ENCODE measurements at places on chromosomes 7 and 10.

- DNase-seq, result no peak
Observed at GRCh38 chr7:27997188-27997707, 183.3 kb downstream of the JAZF1 start.

GRCh38 chr10:18159557-18159956 is 19.3 kb downstream of the CACNB2 start:
- no peak for DNase-seq

DNA sequence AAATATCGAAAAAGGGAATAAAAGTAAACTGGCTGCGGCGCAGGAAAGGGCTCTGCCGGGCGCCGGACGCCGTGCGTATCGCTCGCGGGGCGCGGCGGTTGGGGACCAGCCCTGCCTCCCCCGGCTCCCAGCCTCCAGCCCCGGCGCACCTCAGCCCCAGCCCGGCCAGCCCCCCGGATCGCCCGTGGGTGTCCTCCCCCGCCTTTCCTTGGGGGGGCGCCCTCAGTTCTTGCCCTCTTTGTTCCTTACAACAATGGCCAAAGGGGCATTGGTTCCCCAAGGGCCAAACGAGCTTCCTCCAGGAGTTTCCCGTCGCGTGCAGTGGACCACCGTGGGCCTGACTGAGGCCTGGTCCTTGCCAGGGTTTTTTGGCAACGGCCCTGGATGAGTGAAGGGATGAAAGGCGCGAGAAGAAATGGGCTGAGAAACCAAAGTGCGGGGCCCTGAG is 1.2 kb downstream of the MACROH2A2 start:
- no peak for DNase-seq

GRCh38 chr10:67695555-67695954 is 440 bp downstream of the CTNNA3 start:
- no peak for DNase-seq

- no peak for DNase-seq
Observed at GRCh38 chr10:70776455-70777005, 8.6 kb downstream of the TBATA start.

DNA sequence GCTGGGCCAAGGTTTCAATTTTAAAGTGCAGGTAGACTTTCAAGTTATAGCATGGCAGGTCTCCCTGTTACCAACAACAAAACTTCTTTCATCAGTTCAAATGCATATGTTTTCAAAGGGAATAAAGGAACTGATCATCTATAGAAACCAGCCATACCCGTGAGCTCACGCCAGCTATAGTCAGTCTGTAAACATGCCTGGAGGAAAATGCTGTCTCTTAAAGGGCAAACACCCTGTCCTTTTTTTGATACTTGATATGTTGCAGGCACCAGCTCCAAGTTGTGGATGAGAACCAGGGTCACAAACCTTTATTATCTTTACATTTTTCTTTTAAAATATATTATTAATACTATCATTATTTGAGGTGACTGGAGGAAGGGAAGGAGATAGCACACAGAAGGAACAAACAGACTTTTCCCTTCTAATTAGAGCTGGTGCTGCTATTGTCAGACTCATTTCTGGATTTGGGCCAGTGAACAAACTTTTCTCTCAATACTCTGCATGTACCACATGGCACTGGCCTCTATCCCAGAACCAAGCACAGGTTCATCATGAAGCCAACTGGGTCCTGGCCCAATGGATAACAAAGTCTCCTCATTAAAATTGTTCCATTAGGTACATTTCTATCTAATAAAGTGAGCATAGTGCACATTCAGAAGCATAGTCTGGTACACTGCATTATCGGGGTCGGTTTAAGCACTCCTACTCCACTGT is 1102.4 kb downstream of the SORCS3 start:
- DNase-seq, result no peak

DNA sequence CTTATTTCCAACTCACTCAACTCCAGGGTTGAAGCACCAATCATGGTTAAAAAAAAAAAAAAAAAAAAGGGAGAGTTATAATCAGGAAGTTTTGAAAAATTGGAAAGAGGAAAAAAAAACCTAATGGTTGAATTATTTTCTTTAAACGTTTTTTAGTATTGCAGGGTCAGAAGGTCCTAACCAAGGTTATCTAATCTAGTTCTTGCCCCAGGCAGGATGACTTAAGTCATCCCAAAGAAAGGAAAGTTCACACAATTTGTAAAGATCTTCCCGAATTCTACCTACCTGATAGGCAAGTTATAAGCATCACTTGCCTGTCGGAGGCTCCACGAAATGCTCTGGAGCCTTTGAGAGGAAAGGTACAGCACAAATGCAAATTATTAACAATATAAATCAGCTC is 208.1 kb upstream of the PLXNA4 start:
- no peak for DNase-seq

DNA sequence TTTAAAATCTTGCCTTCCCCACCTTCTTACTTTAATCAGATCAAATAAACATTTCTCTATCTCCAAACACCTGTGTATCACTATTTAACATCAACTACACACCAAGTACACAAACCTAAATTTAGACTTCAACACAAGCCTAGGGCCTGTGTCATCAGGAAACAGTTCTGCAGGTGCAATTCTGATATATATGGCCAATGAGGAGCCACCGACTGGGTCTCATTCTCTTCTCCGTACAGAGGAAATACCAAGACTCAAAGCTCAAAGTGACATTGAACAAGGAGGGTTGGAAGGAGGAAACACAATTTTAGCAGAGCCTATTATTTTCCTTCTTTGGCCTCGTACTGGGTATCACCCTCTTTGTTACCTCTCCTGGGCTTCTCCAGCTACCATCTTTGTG is 152.6 kb upstream of the PRR15 start:
- DNase-seq, result no peak

GRCh38 chr7:23012908-23013714 is 819 bp downstream of the HYCC1 start:
- DNase-seq, result no peak

DNA sequence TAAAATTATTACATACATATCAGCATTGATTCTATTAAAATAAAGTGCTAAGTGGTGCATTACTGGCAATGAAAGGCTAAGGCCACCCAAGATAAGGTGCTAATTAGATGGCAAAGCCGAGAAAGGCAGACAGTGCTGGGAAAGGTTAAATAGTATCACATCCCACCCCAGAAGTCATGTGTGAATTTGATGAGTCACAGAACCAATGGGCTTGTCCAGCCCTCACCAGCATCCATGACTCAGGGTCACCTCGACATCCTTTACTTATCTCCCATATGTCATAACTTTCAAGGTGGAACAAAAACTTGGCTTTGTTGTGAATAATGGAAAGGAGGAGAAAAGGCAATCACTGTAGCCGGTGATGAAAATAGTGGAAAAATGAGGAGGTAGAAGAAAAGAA is 459.1 kb downstream of the PLXNA4 start:
- no peak for DNase-seq

DNA sequence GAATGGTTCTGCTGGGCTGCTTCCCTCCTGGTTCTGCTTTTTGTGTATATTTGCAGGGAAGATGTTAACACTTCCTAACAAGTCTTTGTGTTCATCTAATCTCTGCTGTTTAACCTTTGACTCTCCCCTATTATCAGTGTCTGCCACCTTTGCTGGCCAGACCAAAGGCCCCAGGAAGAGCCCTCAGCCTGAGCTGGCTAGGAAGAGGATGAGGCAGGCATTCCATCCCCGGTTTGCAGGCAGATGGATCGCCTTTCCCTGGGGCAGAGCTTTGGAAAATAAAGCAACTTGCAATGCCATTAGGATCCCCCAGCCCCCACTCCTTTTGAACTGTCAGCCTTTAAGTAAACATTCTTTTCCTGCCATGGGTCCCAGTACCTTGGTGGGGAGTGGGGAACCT is 19.0 kb downstream of the DPCD start:
- DNase-seq, result no peak

DNA sequence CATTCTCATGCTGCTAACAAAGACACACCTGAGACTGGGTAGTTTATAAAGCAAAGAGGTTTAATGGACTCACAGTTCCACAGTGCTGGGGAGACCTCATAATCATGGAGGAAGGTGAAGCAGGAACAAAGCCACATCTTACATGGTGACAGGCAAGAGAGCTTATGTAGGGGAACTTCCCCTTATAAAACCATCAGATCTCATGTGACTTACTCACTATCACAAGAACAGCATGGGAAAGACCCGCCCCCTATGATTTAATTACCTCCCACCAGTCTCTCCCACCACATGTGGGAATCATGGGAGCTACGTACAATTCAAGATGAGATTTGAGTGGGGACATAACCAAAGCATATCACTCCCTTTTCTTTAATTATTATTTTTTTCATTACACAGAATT is 16.6 kb downstream of the COL28A1 start:
- no peak for DNase-seq

- no peak for DNase-seq
Observed at GRCh38 chr7:137804836-137805235, 41.9 kb downstream of the DGKI start.

GRCh38 chr10:70052462-70053217 is at the start of gene MACROH2A2:
TSS of gene MACROH2A2 (plus strand) at chr10:70052846. CDS start at chr10:70075659, 22,813 bp downstream.
- DNase-seq, result no peak

DNA sequence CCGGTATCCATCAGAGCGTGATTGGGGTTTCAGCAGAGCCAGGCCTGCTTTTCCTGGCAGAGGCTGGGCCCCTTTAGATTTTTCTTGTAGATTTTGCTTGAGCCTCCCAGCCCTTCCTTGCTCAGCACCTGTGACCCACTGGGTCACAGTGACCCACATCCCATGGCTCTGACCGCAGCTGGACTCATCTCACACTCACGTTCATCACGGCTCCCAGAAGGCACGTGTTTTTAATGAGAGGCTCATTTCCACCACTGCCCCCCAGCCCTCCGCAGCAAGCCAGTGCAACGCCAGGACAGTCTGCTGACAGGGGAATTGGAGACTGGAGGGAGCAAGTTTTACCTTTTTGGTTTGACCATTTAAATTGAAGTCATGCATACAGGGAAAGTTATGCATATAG is 155.7 kb downstream of the CUX1 start:
- no peak for DNase-seq

GRCh38 chr10:99370993-99371392 is 41.8 kb downstream of the CNNM1 start:
- DNase-seq, result no peak

DNA sequence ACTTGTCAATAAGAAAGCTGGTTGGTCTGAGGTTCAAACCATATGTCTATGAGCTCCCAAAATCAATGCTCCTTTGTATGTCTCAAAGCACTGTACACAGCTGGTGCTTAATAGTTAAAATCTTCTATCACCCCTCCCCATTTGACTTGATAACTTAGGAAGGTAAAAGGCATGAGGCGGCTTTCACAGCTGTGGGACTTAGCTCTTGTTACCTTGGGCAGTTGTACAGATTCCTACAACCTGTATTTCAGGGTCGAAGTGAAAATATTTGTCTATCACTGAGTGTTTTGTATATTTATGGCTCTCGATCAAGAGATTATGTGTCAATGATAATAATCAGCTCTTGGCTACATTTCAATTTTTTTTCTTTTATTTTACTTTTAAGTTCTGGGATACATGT is 992 bp upstream of the KIFBP start:
- no peak for DNase-seq

DNA sequence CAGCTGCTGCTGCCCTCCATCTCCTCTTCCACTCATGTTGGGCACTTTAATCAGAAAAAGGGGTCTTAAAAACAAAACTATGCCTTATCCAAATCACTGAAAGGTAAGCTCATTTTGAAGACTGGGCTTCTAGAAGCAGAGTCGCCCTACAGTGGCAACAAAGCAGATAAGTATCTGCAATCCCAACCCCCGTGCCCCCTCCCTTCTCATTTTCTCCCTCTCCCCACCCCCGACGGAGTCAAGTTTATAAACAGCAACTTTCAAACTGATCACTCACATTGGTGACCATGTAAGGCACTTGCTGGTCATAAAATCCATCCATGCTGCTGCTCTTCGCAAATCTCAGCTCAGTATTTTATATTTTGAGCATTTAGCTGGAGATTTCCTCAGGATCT is 738 bp downstream of the ETV1 start:
- no peak for DNase-seq

DNA sequence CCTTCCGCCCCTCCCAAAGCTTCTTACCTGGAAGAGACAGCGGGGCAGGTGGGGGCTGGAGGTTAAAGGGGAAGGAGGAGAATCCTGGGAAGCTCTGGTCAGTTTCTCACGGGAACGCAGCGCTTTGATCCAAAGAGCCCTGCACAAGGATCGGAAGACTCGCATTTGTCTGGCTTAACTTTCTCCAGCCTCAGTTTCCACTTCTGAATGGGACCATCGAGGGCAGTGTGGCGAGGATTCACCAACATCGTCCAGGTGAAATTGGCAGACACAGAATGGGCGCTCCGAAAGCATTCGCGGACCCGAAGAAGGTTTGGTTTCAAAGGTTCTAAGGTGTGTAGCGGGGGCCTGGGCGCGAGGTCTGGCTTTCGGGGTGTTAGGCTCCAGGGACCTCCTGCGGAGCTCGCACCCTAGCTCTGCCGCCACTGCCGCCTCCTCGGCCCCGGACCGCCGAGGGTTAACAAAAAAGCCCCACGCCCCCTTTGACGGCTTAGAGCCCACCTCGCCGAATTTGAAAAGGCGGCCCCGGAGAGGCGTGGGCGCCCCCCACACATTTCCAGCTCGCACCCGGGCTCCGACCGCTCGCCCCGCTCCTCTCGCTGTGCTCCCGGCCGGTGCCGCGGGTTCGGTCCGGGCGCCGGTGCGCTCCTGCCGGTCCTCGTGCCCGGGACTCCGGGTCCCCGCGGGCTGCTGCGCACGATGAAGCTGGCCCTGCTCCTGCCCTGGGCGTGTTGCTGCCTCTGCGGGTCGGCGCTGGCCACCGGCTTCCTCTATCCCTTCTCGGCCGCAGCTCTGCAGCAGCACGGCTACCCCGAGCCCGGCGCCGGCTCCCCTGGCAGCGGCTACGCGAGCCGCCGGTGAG is at the start of gene COL26A1:
TSS of gene COL26A1 (plus strand) at position 542 of the 862 bp plus-strand sequence. CDS start at position 700, 158 bp downstream.
- no peak for DNase-seq

DNA sequence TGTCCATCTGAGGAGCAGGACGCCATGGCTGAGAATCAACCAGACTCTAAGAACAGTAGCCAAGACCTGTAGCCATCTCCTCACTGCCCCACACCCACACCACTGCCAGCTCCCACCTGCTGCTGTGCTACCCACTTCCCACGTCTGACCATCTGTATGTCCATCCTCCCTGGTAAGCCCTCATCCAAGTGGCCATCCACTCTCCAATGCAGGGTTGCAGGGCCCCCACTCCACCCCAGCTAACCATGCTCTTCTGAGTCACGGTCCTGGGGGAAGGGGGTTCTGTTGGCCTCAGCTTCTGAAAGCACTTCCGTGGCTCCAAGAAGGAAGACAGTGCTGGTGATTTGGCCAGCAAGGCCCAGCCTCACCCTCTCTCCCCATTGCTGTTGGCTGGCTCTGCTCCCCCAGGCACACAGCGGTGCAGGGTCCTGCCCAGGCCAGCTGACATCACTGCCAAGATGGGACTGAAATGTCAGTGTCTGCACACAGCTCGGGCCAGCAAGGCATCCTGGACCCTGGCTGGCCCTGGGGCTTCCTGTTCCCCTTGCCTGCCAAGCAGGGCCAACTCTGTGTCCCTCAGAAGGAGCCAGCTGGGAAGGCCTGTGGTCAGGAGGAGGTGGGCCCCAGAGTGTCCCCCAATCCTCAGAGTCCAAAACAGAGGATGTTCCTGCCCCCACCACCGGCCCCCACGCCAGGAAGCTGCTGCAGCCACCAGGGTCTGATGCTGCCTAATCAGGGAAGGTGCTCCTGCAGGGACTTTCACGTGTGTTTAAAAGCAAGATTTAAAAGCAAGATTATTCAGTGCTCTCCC is 17.5 kb downstream of the RASGEF1A start:
- DNase-seq, result no peak

GRCh38 chr7:70681469-70682350 is 450.2 kb upstream of the GALNT17 start:
- no peak for DNase-seq

All from iPS DF 19.7 (cell line).